ENCODE measurements at places on chromosomes 2 and 18.
A peak's percentile ranks its signal among the peaks of the same experiment; 100 is the strongest.

DNA sequence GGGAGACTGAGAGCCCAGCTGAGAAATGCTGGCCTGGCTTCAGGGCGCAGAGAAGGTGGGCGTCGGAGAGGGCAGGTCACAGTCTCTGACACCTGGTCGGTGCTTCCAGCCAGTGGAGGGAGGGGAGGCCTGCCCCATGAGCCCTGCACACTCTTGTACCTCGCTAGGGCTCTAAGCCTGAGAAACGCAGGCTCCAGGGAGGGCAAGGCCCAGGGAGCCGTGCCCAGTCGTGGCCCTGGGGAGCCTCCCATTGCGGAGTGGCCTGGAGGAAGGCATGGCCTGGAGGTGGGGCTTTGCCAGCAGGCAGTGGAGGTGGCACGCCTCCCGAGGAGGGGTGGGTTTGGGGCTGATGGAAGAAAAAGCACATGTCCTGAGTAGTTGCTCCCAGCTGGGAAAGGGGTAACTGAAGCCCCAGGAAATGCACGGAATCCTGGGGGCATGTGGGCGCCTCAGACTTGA lies 39.0 kb downstream of the MTERF4 start:
- no peak for DNase-seq

DNA sequence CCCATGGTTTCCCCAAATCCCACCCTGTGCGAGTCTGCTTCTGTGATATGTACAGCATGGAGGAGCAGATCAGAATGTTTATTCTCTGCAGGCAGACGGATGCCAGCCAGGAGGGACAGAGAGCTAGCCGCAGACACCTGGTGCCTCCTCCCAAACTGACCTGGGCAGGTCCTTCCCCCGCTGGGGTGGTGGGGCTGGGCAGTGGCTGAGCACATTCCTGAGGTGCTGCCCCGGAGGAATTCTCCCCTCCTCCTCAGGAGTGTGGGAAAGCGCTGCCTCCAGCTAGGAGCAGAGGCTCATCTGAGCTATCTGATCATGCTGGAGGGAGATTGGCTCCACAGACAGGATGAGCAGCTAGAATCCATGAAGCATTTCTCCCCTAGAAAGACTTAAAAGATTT lies 21.7 kb downstream of the C2orf92 start:
- DNase-seq: no peak

DNA sequence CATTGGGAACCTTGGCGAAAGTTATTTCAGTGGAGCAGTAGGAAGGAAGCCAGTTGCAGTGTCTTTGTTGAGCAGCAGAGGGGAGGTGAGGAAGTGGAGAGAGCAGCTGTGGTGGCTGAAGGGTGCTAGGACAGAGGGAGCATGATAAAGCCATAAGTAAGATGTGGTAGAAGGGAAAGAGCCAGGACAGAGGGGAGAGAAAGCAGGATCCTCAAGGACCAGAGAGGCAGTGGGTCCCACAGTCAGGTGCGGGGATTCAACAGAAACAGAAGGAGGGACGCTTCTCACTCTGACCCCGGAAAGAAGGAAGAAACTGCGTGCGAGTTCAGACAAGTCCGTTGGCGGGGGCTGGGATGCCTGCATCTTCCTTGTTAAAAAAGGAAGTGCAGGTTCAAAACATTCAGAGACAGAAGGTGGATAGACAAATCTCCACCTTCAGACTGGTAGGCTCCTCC lies at the start of gene CXCR2:
CXCR2 (plus strand) TSS at position 403 of the 455 bp plus-strand sequence. CDS start 8,774 bp downstream, outside the sequence.
- no peak for DNase-seq

- no peak for DNase-seq
Measured at GRCh38 chr18:80119111-80119510, 10.0 kb downstream of the ADNP2 start.

DNA sequence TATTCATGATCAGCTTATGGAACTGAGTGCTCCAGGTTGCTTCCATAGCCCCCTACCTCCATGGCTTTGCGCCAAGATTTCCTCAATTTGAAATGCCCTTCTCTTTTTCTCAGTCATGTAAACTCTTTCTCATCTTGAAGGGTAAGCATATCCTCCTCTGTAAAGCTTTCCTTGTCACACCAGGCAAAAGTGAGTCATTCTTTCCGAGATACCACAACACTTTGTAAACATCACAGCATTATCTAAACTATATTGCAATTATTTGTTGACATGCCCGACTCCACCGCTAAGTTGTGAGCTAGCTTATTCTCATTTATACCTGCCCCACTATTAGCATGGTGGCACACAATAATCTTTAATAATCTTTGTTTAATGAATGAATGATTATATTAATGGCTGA lies 419.5 kb upstream of the CHST9 start:
- DNase-seq: no peak

- no peak for DNase-seq
Measured at GRCh38 chr2:98020992-98021713, 25.4 kb upstream of the TMEM131 start.

DNA sequence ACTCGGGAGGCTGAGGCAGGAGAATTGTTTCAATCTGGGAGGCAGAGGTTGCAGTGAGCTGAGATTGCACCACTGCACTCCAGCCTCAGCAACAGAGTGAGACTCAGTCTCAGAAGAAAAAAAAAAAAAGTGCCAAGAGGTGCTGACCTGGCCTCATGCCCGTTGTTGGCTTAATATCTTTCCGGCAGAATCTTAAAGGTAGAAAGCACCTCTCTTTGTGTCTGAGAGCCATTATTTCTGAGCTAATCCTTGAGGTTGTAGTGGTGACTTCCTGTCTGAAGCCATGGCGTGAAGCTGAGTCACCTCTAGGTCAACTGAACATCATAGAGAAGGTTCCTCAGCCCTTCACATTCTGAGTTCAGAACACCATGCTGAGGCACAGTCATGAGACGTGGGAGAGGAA lies 60.4 kb downstream of the WDSUB1 start:
- DNase-seq: no peak

- no peak for DNase-seq
Measured at GRCh38 chr2:170146784-170147183, 31.2 kb upstream of the MYO3B start.

DNA sequence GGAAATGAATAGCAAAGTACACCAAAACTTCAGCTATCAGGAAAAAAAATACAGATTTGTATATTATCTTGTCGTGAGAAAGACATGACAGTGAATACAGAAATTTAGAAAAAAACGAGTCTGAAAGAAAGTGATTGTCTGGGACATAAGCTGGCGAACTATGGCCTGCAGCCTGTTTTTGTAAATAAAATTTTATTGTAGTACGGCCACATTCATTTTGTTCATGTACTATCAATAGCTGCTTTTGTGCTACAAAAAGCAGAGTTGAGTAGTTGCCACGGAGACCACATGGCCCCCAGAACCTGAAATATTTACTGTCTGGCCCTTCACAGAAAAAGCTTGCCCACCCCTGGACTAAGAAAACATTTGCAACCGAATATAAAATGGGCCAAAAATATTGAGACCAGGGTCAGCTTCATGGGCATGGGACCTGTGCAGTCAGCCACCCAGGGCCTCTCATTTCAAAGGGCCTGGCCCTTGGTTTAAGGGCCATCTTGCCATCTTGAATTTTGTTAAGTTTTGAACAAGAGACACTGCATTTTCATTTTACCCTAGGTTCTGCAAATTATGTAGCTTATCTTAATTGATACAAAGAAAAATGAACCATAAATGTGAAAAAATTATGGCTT lies 17.9 kb downstream of the ANTXR1 start:
- no peak for DNase-seq

DNA sequence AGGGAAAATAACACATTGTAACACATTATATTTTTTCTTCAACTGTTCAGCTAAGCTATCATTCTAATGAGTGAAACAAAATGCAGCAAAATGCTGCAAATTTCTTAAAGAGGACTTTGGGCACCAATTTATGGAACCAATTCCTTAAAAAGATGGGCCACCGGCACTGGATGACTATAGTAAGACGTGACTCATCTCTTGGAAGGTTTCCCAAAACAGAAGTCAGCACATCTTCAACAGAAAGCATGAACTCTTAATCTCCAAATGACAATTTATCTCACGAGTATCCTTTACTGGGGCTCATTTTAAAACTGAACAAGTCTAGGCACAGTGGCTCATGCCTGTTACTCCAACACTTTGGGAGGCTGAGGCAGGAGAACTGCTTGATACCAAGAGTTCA lies 213.4 kb downstream of the CDH20 start:
- DNase-seq: no peak

GRCh38 chr2:5766056-5766455 lies 73.9 kb downstream of the SOX11 start:
- no peak for DNase-seq

- DNase-seq: no peak
Measured at GRCh38 chr18:73384246-73384645, 516.5 kb upstream of the NETO1 start.

DNA sequence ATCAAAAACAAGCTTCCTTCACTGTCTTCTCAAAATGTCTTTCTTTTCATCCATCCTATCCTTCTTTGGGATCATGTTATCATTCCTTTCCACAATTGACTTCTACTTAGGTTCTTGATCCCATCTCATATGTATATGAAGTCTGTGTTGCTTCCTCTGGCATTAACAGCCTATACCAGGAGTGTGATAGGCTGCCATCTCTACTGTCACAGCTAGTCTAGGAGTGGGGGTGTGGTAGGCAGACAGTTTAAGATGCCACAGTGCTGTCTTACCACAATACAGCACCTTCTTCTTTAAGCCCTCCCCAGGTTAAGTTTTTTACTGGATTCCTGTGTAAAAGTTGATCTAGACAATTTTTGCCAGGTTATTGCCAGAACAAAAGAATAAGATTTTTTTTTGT lies 3.7 kb upstream of the HTR2B start:
- no peak for DNase-seq

- DNase-seq: peak; percentile 52
Measured at GRCh38 chr2:48315896-48316194, 214.1 kb upstream of the STON1 start.

DNA sequence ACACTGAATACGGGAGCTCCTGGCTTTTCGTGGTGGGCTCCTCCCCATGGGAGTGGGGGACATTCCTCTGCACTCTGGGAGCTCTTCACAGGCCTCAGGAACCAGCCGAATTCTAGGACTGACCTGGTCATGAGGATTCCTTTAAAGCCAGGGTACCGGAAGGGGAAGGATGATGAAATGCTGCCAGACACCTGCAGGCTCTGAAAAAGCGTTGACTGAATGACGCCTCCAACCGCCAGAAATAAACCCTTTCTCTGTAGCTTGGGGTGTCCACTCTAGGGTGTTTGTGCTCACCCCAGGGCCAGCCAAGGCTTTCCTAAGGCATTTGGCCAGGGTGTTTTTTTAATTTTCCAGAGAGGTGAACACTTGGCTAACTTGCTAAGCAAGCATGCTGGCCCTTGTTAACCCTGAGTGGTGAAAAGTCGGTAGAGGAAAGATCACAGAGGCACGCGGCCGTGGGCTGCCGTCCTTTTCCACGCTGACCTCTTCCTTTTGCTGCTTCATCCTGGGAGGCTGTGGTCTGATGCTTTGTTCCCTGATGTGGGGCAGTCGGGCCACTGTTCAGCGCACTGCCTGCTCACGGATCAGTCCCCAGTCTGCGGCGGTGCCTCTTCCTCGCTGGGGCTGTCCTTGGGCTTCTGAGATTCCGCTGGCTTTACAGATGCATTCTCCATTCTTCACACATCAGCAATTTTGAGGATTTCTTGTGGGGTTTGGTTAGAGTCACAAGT lies 32.0 kb downstream of the IMPA2 start:
- no peak for DNase-seq

GRCh38 chr2:9889812-9890261 lies 46.6 kb downstream of the TAF1B start:
- no peak for DNase-seq

DNA sequence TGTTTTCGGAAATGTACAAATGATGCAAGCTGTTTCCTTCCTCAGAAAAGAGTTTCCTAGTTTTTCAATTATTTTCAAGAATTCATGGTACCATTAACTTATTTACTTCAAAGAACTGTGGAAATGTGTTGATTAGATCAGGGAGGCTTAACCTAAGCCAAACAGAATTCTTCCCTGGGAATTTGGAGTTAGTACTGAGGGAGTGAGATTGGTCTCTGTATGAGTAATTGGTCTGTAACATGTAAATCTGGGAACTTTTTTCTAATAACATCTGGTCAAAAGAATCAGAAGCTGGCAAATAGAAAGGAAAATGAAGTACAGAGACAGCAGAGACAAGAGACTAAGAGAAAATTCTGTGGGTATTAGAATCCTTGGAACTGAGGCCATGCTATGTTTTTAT lies 145.8 kb downstream of the BABAM2 start:
- no peak for DNase-seq

- no peak for DNase-seq
Measured at GRCh38 chr18:8904316-8904715, 198.2 kb upstream of the NDUFV2 start.

GRCh38 chr2:210792000-210792399 lies 235.6 kb downstream of the CPS1 start:
- no peak for DNase-seq

DNA sequence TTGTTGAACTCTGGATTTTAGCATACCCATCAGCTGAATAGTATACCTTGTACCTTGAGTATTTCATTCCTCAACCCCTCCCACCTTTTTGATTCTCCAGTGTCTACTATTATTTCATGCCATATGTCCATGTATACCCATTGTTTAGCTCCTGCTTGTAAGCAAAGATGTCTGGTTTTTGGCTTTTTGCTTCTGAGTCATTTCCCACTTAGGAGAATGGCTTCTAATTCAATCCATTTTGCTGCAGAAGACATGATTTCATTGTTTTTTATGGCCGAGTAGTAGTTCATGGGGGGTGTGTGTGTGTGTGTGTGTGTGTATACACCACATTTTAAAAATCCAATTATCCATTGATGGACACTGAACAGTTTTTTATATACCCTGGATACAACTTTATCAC lies 24.3 kb upstream of the MOCOS start:
- no peak for DNase-seq

DNA sequence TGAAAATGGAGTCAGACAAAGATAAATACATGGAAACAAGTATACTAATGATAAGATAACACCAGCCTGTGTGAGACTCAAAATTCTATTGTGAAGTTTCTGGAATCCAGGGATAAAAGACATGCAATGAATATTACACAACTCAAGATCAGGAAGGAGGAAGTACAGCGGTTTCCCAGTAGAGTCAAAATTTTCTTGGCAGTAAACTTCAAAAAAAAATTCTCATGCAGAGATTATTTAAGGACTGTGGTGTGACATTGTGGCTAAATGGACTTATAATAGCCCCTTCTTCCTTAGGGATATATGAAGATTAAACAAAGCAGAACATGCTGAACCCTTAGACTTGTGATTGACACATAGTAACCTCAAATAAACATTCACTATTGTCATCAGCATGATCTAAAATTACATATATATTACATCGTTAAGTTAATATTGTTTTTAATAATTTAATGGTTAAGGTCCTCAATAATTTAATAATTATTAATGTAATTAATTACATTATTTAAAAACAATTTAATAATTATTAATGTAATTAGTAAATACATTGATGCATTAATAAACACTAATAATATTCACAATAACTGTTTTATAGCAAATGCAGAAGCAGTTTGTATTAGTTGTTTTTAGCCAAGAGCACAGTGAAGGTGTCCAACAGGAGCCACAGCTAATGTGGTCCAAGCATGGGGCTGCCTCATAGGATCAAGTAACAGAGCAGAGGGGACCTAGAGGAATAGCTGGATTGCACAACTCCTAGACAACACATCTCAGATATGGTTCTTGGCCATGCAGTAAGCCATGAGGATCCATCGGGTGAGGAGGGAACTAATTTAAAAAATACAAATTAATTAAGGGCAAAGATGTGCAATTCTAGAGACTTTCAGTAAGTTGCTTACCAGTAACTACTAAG lies 77.3 kb downstream of the POLE4 start:
- DNase-seq: no peak

Measured in stimulated activated CD4-positive, alpha-beta T cell treated with anti-CD3 and anti-CD28 coated beads, Interleukin-2, amount 100 ng/mL, for 24 hours (primary cell).